ENCODE measurements at places on chromosomes 3 and 15.

DNA sequence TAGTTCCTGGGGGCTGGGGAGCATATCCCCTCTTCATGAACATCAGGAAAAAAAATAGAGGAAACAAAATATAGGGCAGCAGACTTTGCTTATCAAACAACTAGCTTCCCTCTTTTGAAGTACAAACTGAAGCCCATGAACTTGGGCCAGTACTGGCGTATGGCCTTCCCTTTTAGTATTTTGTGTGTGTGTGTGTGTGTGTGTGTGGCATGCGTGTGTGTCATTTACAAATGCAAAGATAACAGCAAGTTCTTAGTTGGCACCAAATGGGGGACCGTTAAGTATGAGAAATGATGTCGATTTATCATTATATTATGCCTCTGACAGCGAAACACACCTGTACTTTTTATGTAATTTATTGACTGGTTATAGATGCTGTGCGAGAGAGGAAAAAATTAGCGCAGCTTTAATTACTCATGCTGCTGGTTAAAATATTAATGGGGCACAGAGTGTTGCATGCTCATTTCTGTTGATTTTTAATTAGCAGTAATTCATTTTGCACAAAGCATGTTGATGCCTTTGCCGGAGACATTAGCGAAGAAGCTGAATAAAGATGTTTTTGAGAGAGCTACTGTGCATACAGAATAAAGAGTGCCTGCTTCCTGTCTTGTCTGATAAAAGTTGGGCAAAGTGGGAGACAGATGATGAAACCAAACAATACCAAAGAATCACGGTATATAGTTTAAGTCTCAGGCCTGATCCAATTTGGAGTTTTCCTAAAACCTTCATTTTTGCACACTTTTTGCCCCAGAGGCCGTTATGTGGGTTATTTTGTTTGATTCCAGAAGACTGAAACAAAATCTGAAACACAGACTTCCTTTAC, 297.1 kb downstream of the SATB1 start:
- no peak for DNase-seq

GRCh38 chr15:27670486-27671209, 428.5 kb downstream of the OCA2 start:
- DNase-seq, result no peak

DNA sequence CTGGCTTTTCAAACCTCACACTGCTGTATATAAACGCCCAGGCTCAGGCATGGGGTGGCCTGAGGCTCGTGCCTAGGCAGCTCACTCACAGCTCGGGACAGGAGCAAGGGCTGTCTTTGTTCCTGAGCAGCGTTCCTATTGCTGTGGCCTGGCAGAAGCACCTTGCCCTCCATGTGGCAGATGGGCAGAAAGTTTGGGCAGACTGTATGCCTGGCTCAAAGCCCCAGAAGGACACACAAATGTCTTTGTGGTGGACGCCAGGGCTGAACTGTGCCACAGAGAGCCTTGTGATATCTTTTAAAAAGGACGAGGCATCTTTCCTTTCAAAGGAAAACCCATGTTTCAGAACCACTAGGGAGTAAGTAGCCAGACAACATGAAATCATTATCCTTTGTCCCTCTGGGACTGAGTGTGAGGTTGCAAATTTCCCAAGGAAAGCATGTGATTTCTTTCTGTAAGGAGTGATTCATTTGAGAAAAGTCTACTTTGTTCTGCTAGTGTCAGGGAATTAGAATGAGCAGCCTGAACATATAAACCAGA, 29.3 kb upstream of the UBE2E1 start:
- peak; percentile 65 for DNase-seq

DNA sequence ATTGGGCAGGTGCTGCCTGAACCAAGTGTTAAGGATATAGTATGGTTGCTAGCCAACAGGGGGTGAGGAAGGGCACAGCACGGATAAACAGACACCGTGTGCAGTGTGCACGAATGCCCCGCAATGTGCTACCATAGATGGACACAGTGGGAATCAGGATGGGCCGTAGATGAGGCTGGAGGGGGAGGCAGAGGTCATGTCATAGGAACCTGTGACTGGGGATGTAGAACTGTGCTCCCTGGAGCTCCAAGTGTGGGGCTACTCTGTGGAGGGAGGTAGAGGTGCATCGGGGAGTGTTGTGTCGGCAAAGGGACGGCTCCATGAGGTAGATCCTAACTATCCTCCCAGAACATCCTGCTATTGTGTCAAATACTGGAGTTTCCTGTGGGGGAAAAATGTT, 102.5 kb downstream of the TNIK start:
- DNase-seq, result no peak

DNA sequence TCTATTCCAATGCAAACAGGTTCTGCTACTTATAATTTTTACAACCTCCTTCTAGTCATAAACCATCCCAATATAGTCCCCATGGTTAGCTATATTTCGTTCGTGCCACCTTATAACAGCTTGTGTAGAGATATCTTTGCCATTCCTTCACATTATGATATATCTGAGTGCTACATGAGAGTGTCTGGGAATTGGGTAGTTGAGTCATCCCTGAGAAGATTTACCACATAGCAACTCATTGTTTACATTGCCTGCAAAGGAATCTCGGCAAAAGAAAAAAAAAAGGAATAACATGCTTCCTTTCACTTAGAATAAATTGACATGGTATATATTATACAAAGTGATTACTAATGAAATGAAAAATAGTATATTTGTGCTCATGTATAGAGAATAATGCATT, 86.0 kb upstream of the VGLL3 start:
- DNase-seq, result peak; percentile 53

- DNase-seq, result no peak
These were observed 13.1 kb upstream of the DENND4A start for GRCh38 chr15:65805019-65805745.

DNA sequence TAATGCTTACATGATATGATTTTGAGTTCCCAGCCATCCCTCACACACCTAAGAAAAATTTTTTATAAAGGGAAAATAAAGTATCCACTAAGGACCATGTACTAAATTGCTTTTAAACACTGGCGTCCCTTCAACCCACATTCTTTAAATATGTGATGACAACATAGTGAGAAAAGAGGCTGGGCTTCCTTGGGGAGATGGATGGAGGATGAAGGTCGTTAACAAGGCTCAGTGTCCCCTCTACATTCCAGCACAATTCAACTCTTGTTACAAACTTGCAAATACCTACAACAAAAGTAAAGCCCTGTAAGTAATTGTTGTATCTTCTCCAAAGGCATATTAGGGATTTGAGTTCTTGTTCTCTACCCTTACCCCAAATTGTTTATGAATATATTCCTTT, 87.2 kb upstream of the SLC4A7 start:
- no peak for DNase-seq

DNA sequence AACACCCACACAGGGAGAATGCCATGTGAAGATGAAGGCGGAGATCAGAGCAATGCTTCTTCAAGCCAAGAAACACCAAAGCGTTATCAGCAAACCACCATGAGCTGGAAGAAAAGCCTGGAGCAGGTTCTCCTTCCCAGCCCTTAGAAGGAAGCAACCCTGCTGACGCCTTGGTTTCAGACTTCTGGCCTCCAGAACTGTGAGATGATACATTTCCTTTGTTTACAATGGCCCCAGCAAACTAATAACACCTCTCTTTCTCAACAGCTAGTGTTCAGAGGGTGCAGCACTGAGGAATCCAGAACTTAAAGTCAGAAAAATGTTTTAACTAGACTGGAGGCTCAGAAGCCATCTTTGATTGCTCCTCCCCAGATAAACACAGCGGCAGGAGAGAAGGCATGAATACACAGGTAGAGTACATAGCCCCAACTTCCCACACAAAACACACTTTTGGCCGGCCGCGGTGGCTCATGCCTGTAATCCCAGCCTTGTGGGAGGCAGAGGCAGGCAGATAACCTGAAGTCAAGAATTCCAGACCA, 132.4 kb upstream of the LPP start:
- no peak for DNase-seq

DNA sequence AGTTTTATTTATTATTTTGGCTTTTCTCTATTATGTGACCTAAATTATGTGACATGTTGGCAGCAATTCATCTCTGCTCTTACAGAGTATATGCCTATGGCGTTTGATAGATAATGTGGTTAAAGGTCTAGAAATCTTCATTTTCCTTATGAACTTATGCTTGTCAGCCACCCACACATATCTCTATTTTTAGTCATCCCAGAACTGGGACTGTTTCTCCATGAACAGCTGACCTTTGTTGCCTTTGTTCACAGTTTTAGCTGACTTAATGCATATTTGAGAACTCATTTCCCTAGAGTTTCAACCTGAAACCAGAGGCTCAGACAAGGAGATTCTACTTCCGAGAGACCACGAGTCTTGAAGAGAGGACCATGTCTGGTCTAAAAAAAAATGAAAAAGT, 176.5 kb downstream of the RAP2B start:
- peak; percentile 3 for DNase-seq

GRCh38 chr3:129610276-129610675, 3.8 kb upstream of the PLXND1 start:
- DNase-seq, result no peak
